Activated CD4-positive, alpha-beta memory T cell treated with anti-CD3 and anti-CD28 coated beads, Interleukin-2, amount 10 ng/mL, durations not matched to agents 7 days and 5 days (primary cell): ENCODE measurements at places on chromosomes 12 and 14.

DNA sequence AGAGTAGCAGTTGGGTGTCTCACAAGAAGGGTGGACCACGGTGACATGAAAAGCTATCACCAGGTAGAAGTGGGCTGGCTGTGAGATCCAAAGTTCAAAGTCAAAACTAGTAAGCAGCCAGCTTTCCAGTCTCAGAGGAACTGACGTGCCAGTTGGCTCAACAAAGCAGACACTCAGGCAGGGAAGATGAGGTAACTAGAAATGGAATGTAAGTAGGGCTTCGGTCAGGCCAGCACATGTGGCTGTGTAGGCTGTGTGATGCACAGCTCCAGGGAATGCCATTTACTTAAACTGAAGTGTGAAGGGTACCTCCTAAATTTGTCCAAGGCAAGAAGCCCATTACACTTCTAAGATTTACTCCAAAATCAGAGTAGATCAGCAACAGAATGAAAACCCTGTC is 43.6 kb downstream of the PTPRR start:
- no peaks in the 10 kb centered on the region for H3K27me3 ChIP-seq
- no peaks in the 10 kb centered on the region for H3K4me1 ChIP-seq
- H3K27ac ChIP-seq = no peak overlapping the region

- H3K4me1 ChIP-seq = peaks cover 9% of the 10 kb centered on the region
- DNase-seq = no peak
Observed at GRCh38 chr14:101123618-101124510, 220.3 kb upstream of the RTL1 start.

DNA sequence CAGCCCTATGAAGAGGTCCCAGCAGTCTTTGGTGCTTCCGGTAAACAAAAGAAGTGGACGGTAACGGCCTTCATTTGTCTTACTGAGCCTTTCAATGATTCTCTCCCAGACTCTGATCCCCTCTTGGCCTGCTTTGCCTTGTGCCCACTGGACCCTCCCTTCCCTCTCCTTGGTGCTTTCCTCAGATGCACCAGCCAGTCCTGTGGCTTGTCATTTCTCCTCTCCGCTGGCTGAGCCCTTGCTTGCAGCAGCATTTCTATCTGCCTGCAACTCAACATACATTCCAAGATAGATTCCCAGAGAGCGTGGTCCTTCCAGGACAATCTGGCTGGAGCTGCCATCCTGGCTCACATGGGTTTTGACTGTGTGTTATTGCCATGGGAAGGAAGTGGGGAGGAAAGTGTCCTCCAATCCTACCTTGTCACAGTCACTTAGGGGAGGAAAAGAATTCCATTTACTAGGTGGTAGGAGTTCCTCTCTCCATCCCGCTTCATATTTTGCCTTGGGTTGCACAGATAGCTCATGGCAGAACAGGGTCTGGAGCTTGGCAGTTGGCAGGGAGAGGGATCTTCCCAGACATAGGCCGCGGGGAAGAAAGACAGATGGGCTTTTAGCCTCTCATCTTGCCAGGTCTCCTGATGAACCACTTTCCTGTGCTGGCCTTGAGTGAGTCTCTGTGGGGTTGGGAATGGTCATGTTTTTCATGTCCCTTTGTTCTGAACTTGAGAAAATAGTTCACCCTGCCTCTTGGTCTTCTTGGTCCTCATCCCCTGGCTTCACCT is 92.8 kb upstream of the KCNA1 start:
- no peak for DNase-seq
- no peak overlapping the region for H3K4me3 ChIP-seq

DNA sequence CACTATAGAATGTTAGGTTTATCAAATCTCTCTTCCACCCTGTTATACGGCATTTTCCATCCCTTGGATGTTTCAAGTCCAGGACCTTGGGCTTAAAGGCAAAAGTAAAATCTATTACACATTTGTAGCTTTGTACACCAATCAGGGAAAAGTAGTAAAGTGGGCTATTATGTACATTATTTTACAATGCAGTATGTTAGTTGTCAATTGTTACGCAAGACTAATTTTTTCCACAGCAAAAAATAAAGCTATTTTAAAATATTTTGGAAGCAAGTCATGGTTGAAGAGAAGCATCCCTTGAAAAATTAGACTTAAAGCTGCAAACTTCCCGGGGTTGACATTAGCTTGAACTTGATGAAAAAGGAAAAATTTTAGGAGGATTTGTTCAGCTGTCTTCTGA is 476.2 kb downstream of the DIO2 start:
- H3K27ac ChIP-seq = no peak overlapping the region
- H3K27me3 ChIP-seq = no peaks in the 10 kb centered on the region
- no peak overlapping the region for H3K4me3 ChIP-seq
- H3K4me1 ChIP-seq = no peaks in the 10 kb centered on the region
- H3K36me3 ChIP-seq = no peaks in the 10 kb centered on the region

GRCh38 chr14:96626121-96626768 is 124.1 kb downstream of the PAPOLA start:
- no peaks in the 10 kb centered on the region for H3K27me3 ChIP-seq
- H3K36me3 ChIP-seq = no peaks in the 10 kb centered on the region
- no peak overlapping the region for H3K4me3 ChIP-seq
- H3K4me1 ChIP-seq = no peaks in the 10 kb centered on the region
- no peak overlapping the region for H3K27ac ChIP-seq
- no peak for DNase-seq

GRCh38 chr14:69281450-69282169 is 21.7 kb downstream of the GALNT16 start:
- H3K4me1 ChIP-seq = no peaks in the 10 kb centered on the region
- no peak overlapping the region for H3K4me3 ChIP-seq
- no peaks in the 10 kb centered on the region for H3K36me3 ChIP-seq
- peaks cover 11% of the 10 kb centered on the region for H3K27me3 ChIP-seq
- H3K27ac ChIP-seq = no peak overlapping the region

DNA sequence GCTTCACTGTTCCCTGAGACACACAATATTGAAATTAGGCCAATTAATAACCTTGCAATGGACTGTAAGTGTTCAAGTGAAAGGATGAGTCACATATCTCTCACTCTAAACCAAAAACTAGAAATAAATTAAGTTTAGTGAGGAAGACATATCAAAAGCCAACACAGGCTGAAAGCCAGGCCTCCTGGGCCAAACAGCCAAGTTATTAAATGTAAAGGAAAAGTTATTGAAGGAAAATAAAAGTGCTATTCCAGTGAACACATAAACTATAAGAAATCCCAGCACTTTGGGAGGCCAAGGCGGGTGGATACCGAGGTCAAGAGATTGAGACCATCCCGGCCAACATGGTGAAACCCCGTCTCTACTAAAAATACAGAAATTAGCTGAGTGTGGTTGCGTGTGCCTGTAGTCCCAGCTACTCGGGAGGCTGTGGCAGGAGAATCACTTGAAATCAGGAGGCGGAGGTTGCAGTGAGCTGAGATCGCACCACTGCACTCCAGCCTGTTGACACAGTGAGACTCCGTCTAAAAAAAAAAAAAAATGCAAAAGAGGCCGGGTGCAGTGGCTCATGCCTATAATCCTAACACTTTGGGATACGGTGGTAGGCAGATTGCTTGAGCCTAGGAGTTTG is 10.4 kb upstream of the HEATR5A start:
- no peak for DNase-seq
- no peaks in the 10 kb centered on the region for H3K27me3 ChIP-seq
- H3K4me1 ChIP-seq = no peaks in the 10 kb centered on the region
- no peak overlapping the region for H3K27ac ChIP-seq

- H3K4me1 ChIP-seq = no peaks in the 10 kb centered on the region
- H3K27ac ChIP-seq = no peak overlapping the region
- no peaks in the 10 kb centered on the region for H3K27me3 ChIP-seq
Observed at GRCh38 chr12:72089678-72090077, 151.0 kb downstream of the TPH2 start.
